ENCODE measurements at places on chromosomes 1 and 21. TPM values are rescaled to one million over a fixed set of nuclear protein-coding genes. Genes with fewer than 3 reads are reported as not detected.
A peak's percentile ranks its signal among the peaks of the same experiment; 100 is the strongest.

IPP gene
- total RNA-seq: 9.4 TPM

DNA sequence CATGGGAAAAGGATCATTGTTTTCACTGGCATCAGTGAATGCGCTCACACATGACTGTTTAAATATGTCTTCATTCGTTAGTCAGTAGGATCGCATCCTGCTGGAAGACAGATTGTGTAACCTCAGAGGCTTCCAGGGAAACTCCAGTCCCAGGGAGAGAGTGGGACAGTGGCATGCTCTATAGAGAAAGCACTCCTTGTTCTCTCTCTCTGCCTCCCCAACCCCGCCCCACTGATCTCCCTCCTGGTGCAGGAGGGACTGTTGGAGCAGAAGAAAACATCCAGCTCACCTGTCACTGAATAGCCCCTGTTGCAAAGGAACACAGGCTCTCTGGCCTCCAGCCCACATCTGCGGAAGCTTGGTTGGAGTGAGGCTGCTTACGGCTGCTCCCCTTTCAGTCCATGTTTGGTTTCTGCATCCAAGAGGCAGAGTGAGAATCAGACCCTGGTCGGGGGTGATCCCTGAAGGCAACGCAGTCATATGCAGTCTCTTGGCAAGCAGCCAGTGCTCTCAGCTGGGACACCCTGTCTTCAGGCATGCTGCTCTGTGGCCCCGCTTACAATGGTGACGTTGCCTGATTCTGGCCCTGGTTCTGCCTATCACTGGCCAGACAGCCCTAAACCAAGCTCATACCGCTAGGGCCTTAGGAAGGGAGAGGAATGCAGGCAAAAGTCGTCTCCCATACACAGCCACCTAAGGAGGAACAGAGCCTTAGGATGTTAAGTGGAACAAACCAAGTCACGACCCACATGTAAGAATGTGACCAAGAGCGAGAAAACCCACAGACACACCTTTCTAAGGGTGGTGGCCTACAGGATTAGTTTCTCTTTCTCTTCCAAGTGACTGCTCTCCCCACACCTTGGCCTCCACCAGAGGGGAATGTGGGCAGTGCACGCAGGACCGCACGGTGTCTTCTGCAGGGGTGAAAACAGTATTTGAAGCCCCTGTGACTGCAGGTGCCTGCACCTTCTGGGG is 39.7 kb downstream of the BACE2 start:
- DNase-seq: peak; percentile 2

- no peak for DNase-seq
Observed at GRCh38 chr1:230979952-230980351, 1.1 kb downstream of the ARV1 start.

RNPC3 gene
- total RNA-seq: 51.6 TPM

DNA sequence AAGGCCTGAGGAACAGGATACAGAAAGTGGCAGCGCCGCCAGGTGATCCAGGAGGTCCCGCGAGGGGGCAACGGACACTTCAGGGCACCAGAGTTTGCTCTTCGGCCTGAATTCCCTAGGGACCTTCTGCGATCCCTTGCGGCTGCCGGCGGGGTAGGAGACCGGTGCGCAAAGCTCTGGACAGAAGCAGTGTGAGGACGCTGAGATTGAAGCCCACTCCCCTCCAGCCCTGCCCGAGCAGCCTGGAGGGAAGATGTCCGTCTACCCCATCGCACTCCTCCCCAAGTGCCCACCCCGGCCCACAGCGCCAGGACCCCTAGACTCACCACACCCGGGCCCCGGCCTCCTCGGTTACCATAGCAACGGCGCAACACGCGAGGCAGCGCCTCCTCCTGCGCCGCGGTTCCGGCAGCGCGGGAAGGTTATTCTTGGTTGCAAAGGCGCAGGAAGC is at the start of gene ANKRD45:
Gene ANKRD45, minus strand, starts transcription at position 361 of the 451 bp plus-strand sequence. CDS start 10,433 bp downstream, outside the sequence.
- peak; percentile 7 for DNase-seq

CD247 gene
- 0.82 TPM for total RNA-seq

GRCh38 chr1:91555074-91555730 is 54.6 kb downstream of the CDC7 start:
- no peak for DNase-seq

DNA sequence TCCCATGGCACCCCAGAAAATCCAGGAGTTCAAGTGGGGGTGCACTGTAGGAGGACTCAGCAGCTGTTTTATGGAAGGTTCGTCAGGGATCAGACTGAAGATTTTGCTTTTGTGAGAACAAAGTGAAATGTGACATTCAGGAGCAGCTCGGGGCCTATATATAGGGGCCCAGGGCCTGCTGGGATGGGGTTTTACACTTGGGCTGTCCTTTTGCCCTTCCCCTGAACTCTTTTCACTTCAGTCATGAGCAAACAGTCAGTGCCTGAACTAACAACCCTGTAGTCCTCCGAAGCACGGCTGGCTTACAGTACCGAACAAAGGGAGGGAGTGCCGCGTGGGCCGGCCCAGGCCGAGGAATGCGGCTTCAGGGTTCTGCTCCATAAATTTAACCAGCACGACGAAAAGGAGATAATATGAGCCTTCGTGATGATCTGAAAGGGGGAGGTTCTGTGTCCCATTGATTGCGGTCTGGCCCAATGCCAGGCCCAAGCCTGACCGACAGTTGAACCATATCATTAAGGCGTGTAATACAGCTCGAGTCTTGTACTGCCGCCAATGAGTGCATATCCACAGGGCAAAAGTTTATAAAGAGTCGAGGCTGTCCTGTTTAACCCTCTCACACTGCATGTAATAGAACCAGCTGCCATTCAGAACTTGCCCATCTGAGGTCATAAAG is 139.9 kb downstream of the DHRS3 start:
- no peak for DNase-seq

DNA sequence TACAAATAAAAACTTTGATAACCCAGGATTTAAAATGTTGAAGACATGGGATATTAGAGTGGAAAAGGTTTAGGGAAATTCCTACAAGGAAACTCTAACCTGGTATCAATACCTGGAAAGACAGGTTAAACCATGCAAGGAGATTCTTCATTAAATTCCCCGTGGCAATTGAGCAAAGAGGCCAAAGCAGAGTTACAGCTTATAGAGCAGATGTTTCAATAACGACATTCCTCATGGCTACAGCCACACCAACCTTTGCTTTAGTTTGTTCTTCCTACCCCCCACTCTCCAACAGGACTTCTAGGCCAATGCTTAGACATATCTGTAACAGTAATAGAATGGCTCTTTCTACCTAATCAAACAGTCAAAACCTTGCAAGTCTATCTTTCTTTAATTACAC is 271.3 kb downstream of the COL11A1 start:
- no peak for DNase-seq

SPRR2B gene
- total RNA-seq: not detected

DNA sequence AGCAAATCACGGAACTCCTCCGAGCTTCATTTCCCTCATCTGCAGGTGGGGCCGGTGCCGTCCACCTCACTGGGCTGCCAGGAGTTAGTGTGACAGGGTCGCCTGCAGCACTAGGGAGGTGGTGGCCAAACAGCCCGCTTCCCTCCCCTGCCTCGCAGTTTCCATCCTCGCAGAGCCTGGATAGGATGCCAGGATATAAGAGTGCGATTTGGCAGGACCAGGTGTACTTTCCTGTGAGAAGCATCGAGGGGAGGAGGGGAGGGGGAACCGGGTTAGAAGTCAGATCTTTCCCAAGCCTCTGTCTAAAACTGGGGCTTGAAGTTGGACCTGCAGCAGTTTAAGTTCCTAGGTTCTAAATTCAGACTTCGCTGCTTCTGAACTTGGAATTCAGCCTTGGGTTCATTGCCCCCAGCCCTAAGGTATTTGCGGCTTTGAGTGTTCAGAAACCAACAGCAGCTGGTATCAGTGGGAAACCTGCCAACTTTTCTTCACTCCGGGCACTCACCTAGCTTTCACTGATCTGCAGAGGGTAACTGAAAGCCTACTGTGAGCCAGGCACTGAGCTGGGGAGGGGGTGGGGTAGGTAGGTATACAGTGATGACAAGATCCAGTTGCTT is 1.7 kb upstream of the JUN start:
- DNase-seq: peak; percentile 52

DNA sequence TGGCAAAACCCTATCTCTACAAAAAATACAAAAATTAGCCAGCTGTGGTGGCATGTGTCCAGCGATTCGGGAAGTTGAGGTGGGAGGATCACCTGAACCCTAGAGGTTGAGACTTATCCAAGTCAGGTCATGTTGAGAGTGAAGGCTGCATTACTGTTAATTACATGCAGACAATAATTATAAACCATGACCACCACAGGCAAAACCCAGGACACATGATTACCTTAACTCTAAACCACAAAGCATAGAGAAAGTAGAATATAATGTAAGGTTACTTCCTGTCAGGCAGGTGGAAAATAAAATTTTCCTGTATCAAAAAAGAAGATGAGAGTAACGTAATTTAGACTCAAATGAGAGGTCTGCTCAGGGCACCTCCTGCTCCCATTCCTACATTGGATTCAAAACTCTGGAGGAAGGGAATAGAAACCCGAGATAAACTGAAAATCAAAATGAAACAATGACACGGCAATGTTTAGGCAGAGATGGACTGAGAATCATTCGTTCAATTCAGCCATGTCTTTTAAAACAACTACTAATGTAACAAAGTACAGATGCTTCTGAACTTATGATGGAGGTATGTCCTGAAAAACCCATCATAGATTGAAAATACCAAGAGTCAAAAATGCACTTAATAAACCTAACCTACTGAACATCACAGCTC is 33.6 kb downstream of the RGS8 start:
- no peak for DNase-seq

- no peak for DNase-seq
Observed at GRCh38 chr1:58812926-58813325, 29.1 kb upstream of the JUN start.

SLAMF1 gene
- not detected for total RNA-seq

SLC2A5 gene
- total RNA-seq: 1.2 TPM

- no peak for DNase-seq
Observed at GRCh38 chr1:50418600-50419109, 4.6 kb downstream of the DMRTA2 start.

GRCh38 chr1:150093805-150094204 is 26.2 kb downstream of the VPS45 start:
- DNase-seq: peak; percentile 87

CLCA1 gene
- total RNA-seq: 0.54 TPM

- DNase-seq: no peak
Observed at GRCh38 chr1:71548398-71548890, 467.6 kb upstream of the ZRANB2 start.

DNA sequence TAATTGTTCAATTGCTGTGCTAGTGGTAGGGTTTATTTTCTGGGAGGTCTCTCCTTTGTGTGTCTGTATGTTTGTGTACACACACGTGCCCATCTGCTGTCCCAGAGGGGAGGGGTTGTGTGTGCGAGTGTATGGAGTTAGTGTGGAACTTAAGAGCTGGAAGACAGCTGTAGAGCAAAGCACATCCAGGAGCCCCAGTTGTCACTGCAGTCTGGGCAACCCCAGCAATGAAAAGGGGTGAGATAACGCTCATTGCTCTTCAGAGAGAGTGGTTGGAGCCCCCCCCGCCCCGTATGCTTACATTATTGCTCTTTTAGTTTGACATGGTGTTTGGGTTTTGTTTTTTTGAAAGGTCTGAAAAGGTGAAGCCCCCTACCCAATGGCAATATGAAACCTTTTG is 36.9 kb downstream of the NCF2 start:
- DNase-seq: no peak

Data from cerebellum (tissue), 4 donors.